ENCODE measurements at places on chromosomes 7 and 10.
A peak's percentile ranks its signal among the peaks of the same experiment; 100 is the strongest.

DNA sequence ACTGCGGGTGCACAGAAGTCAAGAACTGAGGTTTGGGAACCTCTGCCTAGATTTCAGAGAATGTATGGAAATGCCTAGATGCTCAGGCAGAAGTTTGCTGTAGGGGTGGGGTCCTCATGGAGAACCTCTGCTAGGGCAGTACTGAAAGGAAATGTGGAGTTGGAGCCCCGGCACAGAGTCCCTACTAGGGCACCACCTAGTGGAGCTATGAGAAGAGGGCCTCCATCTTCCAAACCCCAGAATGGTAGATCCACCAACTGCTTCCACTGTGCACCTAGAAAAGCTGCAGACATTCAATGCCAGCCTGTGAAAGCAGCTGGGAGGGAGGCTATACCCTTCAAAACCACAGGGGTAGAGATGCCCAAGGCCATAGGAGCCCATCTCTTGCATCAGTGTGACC, 1336.0 kb upstream of the CELF2 start:
- no peak for DNase-seq

DNA sequence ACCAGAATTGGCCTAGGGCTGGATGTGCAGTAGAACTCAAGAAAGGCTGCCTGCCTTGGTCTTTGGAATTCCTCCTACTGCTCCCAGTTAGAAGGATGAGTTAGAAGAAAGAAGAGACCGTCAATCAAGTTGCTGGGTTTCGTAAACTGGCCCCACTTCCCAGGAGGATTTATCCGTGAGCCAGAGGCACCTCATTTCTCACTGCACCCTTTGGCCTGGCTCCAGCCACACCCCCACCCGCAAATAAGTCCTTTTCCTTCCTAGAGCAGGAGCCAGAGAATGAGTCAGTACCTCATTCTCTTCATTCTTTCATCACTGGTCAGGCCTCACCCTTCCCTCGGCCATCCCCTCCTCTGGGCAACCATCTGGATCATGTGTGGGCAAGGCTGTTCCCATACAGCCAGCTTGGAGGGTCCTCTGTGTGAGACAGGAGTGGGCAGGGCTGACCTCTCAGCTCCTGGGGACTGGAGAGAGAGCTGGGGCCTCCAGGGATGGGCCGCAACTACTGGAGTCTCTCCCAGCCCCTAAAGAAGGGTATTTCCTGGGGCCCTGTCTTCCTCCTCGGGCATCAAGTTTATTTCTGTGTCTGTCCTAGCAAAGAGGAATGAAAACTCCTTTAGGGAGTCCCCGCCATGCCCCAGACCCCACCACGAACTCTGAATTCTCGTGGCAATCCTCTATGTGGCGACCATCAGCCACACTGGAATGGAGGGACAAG, 87.2 kb upstream of the DUSP5 start:
- no peak for DNase-seq

DNA sequence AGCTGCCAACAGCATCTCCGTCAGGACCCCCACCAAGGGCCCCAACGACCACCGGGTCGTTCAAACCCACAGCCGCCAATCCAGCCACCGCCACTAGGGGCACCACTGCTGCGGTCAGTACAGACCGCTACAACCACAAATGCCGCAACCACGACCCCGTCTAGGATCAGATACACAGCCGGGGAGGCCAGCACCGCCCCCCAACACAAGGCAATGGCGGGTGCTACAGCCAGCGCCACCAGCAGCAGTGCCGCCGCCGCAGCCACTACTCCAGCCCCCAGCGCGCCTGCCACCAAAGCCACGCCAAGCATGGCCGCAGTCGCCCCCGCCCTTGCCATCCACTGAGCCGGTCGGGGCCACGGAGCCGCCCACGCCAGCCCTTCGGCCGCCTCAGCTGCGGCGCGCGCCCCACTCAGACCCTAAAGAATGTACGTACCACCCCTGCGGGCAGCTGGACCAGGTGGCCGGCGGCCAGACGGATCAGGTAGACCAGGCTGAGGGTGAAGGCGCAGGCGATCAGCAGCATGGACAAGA, 473 bp downstream of the CYP51A1 start:
- DNase-seq, result peak; percentile 68

GRCh38 chr10:14333606-14334005, 2.9 kb upstream of the FRMD4A start:
- no peak for DNase-seq

DNA sequence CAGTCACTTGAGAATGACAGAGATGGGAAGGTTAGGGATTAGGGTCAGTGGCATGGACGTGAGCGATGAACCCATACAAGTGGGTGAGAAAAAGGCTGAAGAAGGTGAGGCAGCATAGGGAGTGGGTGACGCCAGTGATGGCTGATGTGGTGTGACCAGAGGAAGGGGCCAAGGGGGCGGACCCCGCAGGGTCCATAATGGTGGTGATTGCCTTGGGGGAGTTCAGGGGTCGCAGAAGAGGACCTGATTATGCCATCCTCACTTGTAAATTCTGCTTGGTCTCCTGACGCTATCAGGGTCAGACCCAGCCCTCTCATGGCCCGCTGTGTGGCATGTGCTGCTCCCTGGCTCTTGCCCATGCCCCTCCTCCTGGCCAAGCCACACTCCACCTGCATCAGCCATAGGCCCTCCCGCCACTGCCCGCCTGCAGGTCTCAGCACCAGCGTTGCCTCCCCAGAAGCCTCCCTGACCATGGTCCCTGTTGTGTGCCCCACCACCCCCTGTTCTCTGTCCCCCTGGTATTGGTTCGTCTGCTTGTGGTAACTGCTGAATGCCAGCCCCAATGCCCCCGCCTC, 235.7 kb downstream of the EBF3 start:
- no peak for DNase-seq

DNA sequence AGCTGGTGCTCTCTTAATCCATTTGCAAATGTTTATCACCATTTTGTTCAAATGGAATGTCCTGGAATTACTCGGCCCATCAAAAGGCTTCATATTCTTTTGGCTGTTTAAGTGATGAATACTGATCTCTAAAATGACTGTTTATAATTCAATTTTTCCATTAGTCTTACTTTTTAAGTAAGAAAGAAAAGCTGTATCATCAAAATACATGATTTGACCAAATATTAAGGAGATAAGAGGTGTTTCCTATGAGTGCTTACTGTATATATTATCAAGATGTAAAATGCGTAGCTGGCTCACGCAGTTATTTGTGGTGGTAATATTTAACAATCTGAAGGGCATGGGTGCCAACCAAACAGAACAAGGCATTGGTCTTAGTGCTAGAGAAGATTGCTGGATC, 51.2 kb downstream of the OTUD1 start:
- no peak for DNase-seq

DNA sequence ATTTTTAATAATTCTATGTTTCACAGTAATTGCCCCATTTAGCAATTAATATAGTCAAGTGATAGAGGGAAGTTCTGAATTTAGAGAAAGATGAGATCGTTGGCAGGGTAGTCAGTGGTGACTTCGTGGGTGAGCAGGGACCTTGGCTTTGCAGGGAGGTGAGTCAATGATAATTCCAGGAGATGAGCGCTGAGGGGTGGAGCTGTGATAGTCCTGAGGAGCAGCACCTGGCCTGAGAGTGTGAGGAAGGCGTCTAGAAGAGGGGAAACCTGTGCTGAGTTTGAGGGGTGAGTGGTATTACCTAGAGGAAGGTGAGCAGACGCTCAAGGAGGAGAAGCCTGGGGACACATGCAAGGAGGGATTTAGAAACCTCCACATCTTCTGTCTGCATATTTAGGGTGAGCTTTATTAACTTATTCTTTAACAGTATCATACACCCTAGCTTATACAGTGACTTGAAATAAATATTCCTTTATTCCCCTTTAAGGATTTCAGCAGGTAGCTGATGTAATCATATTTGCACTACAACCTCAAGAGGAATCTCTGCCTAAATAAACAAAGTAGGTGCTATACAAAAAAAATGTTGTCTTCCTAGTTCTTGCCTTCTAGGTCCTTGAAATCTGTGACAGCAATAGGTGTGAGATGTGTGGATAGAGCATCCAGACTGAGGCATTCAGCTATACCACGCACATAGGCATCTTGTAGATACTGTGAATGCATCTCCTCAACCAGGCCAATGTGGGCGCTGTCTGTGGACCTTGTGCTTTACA, 2.1 kb upstream of the TRIL start:
- DNase-seq, result no peak

GRCh38 chr10:85666102-85666501, 700.5 kb downstream of the GRID1 start:
- no peak for DNase-seq

DNA sequence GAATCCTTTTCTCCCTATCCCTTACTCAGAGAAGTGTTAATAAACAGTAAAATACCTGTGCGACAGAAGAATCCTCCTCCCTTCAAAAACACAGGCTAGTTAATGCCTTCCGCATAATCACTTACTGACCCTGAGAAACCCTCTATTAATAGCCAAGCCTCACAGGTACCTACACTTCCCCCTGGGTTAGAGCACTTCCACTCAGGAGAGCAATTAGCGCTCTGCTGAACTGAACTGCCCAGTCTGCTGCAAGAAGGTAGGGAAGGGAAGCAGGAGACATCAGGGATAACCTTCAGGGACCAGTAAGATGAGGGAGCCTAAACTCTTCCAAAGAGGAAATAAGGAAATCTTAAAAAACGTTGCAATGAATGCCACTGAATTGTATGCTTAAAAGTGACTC, 39.6 kb downstream of the KIAA1549 start:
- DNase-seq, result no peak

DNA sequence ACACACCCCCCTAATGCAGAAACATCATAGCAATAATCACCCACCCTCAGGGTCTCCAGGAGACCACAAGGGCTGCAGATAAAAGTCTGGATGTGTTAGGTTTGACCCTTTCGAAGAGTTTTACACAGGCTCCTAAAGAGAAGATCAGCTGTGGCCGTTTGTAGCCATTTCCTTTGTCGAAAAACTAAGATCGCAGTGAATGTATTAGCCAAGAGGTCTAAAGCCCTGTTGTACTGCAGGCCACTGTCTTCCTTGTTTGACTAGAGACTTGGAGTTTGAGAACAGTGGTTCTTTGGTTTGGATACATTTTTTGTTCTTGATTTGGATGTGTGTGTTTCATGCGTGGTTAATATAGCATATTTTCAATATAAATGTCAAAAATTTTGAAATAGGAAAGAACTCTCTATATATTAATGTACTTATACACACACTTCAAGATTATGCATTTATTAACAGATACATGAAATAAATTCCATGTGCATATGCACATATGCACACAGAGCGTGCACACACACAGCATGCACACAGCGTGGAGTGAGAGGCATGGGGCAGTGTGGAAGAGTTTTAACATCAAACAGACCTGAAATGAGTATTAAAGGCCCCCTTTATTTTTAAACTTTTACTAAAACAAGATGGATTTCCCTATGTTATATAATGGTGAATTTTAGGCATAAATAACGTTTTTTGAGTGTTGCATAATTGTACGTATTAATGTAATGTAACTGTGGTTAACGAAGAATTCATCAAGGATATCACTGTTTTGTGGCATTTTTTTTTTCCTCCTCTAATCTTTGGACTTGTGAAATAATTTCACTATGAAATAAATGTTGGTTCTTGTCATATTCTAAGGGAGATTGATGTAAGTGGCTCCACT, 2.2 kb downstream of the IKZF1 start:
- no peak for DNase-seq

DNA sequence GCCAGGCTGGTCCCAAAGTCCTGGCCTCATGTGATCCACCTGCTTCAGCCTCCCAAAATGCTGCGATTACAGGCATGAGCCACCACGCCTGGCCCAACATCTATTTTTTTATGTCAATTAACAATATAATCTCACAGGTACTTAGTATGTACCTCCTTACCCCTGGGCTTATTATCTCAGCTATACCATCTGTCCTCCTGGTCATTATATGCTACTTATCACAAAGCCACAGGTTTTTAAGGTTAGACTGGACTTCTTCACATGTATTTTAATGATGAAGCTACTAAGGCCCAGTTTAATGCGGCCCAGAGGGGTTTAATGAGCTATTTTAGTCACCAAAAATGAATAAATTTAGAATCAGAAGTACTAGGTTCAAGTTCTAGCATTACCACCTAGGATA, 3.4 kb downstream of the NSUN6 start:
- no peak for DNase-seq

- DNase-seq, result no peak
Measured at GRCh38 chr10:100983868-100984671, 3.2 kb downstream of the MRPL43 start.

GRCh38 chr10:103231047-103231551, 14.6 kb upstream of the RPEL1 start:
- no peak for DNase-seq

GRCh38 chr10:30816159-30816819, 186.7 kb upstream of the LYZL2 start:
- DNase-seq, result no peak

DNA sequence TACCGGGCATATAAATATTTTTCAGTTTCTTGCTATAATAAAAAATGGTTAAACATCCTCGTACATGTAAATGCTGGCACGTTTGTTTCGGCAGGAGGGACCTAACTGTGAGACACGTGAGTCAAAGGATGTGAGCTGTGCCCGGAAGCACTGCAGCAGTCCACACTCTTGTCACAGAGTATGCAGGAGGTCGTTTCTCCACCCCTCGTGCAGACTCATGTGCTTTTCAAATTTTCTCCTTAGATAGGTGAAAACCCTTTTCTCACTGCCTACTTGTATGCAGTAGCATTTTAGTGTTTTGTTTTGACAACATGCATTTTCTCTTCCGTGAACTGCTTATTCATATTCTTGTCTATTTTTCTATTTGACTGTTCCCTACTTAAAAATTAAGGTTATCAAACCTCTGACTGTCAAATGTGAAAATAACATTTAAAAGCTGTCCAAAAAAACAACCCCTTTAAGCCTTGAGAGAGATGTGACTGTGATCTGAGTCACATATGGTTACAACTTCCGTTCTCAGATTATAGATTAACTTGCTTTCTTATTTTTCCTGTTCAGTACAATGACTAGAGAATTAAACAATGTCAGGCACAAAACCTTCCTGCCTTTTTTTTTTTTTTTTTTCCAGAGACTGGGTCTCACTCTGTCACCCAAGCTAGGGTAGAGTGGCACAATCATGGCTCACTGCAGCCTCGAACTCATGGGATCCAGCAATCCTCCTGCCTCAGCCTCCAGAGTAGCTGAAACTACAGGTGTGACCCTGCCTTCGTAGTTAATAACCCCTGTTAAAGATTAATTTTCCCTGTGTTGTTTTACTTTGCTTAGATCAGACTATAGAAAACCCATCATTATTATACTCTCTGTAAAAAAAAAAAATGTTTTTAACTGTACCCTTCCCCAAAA, 45.1 kb downstream of the DPY19L1 start:
- peak; percentile 29 for DNase-seq

- no peak for DNase-seq
Measured at GRCh38 chr7:50962962-50963374, 180.3 kb upstream of the GRB10 start.

- no peak for DNase-seq
Measured at GRCh38 chr7:112905950-112906349, 115.8 kb upstream of the TMEM168 start.

All from CD4-positive, alpha-beta T cell treated with Interferon gamma for 1 hour (primary cell).